ENCODE measurements at places on chromosomes 16 and 17.

GRCh38 chr17:27585792-27586191 lies 45.2 kb upstream of the LGALS9 start:
- DNase-seq, result no peak

- DNase-seq, result no peak
Observed at GRCh38 chr16:67873435-67874370, 851 bp downstream of the EDC4 start.

- no peak for DNase-seq
Observed at GRCh38 chr16:58020628-58021521, 4.7 kb upstream of the MMP15 start.

- no peak for DNase-seq
Observed at GRCh38 chr16:87209808-87210512, 107.2 kb downstream of the C16orf95 start.

DNA sequence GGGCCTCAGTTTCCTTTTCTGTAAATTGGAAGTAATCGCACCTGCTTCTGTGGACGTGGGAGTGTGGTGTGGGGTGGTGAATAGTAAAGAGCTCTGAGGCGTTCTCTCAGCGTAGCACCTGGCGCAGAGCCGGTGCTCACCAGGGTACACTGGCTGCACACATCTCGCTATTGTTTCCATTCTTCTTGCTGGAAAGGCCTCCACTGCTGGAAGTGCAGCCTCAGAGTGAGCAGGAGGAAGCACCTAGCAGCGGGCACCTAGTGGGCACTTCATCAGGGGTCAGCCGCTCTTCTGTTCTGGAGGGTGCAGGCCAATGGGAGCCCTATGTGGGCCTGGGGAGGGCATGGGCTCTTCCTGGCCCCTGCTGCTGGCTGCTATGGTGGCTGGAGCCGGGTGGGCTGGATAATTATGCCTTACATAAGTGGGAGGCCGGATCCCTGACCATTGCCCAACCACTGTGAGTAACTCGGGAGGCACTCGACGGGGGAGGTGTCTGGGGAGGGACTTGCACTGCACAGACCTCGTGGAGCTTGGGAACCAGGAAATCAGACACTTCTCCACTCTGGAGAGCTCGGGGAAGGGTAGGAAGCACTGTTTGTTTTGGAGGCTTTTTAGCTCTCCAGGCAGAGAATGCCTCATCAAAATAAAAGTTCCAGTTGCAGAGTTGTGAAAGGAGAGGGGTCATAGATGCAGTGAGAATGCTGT lies 1.7 kb downstream of the MAP2K3 start:
- DNase-seq, result no peak

GRCh38 chr16:56115817-56116576 lies 75.3 kb upstream of the GNAO1 start:
- DNase-seq, result no peak

DNA sequence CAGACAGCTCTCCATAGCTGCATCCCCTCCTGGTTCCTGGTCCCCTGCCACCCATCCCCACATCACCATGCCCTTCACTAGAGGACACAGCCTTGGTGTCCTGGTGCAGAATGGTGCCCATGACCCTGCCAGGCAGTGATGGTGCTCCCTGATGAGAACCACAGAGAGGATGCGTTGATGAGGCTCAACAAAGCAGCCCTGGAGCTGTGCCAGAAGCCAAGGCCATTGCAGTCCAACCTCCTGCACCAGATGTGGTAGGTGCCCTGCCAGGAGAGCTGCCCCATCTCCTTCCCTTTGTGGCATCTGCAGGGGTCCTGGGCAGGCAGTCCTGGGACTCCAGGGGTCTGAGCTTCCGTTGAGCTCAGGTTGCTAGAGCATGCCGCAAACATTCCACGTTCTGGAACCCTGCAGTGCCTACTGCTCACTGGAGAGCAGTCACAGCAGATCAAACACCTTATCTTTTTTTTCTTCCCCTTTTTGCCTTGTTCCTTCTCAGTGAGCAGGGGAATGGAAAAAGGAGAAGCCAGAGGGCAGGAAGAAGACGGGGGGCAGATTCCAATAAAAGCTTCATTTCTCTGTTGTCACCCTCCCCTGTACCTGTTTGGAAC lies 5.3 kb upstream of the EPN3 start:
- DNase-seq, result no peak

GRCh38 chr16:29710227-29711219 lies 31.5 kb downstream of the QPRT start:
- DNase-seq, result no peak

DNA sequence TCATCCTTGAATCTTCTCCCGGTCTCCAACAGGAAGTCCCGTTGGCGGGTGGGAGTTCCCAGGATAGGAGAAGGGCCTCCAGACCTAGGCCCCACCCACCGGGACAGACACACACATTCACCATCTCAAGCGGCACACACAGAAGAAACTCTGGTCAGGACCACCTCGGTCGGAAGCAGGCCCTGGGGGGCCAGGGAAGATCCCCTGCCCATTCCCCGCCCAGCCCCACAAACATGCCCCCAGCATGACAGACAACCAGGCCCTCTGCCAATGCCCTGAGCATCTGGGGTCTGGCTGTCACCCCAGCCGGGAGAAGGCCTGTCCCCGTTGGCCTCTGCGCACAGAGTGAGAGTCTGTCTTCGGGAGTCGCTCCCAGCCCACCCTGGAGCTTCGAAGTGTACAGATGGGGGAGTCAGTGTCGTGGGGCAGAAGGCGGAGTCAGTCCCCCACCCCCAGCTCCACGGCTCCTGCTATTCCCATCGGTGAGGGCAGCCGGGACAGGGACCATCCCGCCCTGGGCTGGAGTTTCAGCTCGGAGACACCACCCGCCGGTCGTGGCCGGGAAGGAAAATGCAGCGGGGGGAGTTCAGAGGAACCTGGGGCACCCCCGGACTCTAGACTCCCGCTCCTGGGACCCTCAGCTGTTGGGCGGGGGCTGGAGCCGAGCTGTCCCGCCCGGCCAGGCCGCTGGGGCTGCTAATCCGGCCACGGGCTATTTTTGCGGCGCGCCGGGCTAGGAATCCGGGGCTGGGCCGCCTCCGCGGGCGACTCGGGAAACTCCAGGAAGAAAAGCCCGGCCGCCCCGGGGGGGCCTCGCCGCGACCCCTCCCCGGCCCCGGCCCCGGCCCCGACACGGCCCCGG lies 660 bp downstream of the RHBDF1 start:
- no peak for DNase-seq

DNA sequence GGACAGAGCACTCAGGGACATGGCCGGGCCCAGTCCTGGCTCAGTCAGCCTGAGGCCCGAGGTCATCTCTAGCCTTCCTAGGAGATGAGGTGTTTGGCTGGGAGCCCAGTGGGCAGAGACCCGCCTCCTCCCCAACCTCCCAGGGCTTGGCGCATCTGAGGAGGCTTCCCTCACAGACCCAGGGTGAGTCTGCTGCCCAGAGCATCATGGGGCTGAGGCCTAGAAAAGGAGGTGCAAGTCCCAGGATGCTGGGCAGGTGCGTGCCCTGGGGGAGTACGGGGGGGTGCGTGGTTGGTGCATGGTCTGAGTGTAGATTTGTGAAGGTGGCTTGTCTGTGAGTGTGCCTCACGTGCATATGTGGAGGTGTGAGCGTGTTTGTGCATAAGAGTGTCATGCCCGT lies 4.7 kb downstream of the PDE6G start:
- DNase-seq, result no peak

DNA sequence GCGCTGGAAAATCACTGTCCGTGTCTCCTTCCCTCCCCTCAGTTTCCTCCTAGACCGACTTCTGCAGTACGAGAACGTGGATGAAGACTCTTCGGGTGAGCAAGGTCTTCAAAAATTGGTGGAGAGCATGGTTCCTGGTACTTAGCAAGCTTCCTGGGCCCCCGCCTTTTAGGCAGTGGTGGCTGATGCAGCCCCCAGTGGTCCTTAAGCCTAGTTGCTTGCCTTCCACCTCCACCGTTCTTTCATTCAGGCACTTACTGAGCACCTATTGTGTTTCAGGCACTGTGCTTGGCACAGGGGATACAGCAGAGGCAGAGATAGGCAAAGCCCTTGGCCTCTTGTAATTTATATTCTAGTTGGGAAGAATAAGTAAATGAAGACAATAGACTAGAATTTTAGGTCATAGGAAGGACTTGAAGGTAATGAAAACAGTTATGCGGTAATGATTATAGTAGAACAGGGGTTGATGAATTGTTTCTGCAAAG lies 767 bp downstream of the INO80E start:
- no peak for DNase-seq

DNA sequence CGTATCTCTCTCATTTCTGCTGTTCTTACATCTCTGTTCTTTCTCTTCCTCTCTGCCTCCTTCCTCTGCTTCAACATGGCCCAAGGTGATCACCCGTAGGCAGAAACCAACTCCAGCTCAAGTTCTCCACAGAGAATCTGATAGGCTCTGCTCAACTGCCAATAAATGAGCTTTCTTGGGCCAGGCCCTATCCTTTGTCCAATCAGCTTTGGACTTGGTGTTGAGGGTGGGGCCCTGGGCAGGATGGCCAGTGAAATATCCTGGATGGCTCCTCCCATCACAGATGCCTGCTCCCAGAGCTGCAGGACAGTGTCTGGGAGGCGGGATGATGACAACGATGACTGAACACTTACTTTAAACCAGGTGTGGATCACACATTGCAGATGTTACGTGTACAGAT lies 17.4 kb upstream of the BRD7 start:
- DNase-seq, result no peak

DNA sequence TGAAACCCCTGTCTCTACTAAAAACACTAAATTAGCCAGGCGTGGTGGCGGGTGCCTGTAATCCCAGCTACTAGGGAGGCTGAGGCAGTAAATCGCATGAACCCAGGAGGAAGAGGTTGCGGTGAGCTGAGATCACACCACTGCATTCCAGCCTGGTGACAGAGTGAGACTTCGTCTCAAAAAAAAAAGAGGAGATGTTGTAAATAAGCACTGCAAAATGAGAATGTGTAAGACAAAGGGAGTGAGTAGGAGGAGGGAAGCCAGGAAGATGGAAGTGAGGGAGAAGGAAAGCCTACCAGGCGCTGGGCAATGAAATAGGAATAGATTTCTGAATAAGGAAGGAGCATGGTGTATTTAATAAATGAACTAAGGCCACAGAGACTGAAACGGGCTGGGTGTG lies 8.7 kb upstream of the PRPF8 start:
- DNase-seq, result no peak

DNA sequence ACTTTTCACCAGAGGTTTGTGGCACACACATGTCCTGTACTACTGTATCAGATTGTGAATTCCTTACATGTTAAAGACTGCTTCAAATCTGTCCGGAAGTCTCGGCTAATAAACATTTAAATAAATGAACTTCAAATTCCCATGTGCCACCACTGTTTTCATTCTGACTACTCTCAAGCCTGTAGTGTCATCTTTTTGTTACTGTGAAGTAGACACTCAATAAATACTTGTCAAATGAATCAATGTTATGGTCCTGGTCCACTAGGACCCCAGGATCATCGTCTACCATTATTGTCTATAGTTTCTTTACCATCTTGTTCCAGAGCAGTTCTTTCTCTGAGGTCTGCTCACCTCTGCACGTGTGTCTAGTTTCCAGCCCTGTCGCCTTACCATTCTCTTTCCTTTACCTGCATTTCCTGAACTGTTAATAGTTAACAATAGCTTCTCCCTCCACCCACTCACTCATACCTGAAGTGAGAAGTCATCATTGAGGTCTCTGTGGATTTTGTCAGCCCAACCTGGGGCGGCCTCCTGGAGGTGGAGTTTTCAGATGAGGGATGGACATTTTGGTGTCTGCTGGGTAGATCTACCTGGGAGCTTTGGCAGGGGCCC lies 333.0 kb downstream of the SEC14L1 start:
- DNase-seq, result no peak

GRCh38 chr17:7862692-7863437 lies 5.1 kb downstream of the CYB5D1 start:
- no peak for DNase-seq

GRCh38 chr16:88785106-88785924 lies at the start of gene PIEZO1:
Gene PIEZO1, minus strand, starts transcription at chr16:88785220. Its CDS starts 256 bp downstream, at chr16:88784964.
- DNase-seq, result peak; percentile 84

DNA sequence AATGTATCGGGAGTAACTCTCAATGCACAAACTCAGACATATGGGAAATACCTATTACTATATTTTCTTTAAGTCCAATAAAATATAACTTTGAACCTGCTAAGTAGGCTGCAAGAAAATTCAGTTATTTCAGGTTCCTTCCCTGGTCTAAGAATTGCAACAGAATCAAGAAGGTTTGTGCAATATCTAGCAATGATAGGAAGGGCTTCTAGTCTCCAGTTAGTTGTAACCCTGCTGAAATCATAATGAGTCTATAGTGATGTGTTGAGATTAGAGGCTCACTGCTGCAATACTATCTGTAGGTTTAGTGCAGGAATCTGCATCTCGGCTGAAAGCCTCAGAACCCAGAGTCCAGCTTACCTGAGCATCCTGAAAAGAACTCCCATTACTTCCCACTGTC lies 110.5 kb downstream of the PMP22 start:
- DNase-seq, result no peak

GRCh38 chr17:68289473-68289872 lies 1.5 kb downstream of the SLC16A6 start:
- DNase-seq, result no peak

DNA sequence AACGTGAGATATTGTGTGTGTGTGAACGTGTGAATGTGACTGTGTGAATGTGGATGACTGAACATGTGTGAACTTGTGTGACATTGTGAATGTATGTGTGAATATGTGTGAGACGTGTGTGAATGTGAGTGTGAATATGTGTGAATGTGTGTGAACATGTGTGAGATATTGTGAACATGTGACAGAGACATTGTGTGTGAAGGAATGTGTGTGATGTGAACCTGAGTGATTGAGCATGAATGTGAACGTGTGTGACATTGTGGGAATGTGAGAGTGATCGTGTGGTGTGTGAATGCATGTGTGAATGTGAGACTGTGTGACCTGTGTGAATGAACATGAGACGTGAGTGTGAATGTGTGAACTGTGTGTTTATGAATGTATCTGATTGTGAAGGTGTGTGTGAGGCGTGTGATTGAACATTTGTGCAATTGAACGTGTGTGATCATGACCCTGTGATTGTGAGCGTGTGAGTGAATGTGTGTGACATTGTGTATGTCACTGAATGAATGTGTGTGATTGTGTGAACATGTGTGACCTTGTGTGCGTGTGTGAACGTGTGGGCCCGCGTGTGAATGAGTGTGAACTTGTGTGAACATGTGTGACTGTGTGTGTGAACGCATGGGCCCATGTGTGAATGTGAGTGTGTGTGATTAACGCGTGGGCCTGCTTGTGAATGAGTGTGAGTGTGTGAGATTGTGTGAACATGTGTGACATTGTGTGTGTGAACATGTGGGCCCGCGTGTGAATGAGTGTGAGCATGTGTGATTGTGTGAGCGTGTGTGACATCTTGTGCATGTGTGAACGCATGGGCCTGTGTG lies 23.2 kb upstream of the GSE1 start:
- no peak for DNase-seq

GRCh38 chr17:49817993-49818392 lies 29.5 kb downstream of the KAT7 start:
- DNase-seq, result peak; percentile 18

GRCh38 chr17:49079840-49080663 lies 52.5 kb upstream of the B4GALNT2 start:
- no peak for DNase-seq

- no peak for DNase-seq
Observed at GRCh38 chr16:66440970-66441369, 13.9 kb downstream of the BEAN1 start.

All from activated CD8-positive, alpha-beta memory T cell treated with anti-CD3 and anti-CD28 coated beads for 1 hour (primary cell).